GM19239 (cell line): ENCODE measurements at places on chromosomes 12 and 14.

- DNase-seq = no peak
These were observed 318.7 kb downstream of the RMST start for GRCh38 chr12:97781342-97781741.

DNA sequence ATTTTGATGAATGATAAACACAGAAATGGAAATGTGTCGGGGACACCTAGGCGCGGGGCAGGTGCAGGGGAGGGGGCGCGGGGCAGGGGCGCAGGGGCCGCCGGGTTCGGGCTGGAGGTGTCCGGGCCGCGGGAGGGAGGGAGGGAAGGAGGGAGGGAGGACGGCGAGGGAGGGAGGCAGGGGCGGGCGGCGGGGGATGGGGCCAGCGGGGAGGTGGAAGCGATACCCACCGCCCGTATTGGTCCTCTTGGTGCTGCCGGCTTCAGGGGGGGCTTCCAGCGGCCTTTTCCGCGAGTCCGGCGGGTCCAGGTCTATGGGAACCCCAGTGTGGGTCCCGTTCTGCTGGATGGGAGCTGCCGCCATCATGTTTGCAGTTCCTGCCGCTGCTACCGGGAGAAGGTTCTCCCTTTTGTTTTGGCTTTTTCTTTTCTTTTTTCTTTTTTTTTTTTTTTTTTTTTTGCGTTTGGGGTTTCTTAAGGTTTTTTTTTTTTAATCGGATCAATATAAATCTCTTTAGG is 703 bp downstream of the NOVA1 start:
- no peak for DNase-seq

DNA sequence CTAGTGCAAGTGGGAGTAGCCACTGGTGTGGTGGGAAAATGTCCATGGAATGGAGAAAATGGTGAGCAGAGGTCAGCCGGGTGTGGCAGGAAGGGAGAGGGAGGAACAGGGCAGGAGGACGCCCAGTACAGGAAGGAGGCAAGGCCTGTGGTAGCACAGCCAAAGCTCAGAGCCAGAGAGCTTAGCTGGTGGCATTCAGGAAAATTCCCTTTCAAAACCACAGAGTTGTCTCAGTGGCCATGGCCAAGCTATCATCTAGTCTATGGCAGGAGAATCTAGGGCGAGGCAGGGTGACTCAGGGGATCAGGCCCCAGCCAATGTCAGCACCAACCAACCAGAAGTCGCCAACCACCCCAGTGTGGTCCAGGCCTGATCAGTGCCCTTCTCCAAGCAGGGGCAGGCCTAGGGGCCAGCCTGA is 67.7 kb upstream of the DDX11 start:
- DNase-seq = no peak

GRCh38 chr12:6374028-6374785 is 1.2 kb downstream of the SCNN1A start:
- no peak for DNase-seq

- no peak for DNase-seq
These were observed 108.3 kb upstream of the CPSF6 start for GRCh38 chr12:69131077-69131476.

- DNase-seq = no peak
These were observed 12.4 kb downstream of the MLXIP start for GRCh38 chr12:122090759-122091515.

- no peak for DNase-seq
These were observed 3.8 kb upstream of the SDSL start for GRCh38 chr12:113418213-113418879.

GRCh38 chr12:59182658-59183455 is 262.6 kb upstream of the LRIG3 start:
- no peak for DNase-seq

GRCh38 chr12:6306151-6306550 is 4.3 kb upstream of the PLEKHG6 start:
- DNase-seq = no peak

GRCh38 chr14:24673059-24673458 is 39.1 kb upstream of the GZMB start:
- no peak for DNase-seq

GRCh38 chr12:75660107-75660530 is 148.7 kb upstream of the KRR1 start:
- no peak for DNase-seq

DNA sequence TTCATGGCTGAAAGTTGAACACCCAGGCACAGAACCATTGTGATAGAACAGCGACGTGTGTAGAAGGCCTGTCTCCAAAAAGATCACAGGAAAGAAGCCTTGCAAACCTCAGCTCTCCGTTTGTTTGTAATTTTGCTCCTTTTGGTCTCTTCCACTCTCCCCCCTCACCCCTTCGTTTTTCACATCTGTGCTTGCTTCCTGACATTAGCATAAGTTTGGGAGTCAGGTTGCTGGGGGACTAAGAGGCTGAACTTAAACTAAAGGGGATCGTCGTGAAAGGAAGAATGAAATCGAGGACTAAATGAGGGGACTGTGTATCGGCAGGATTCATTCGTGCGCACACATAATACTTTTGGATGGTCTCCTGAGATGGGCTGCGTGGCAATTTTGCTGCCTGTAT is 200.6 kb downstream of the BCAT1 start:
- no peak for DNase-seq

DNA sequence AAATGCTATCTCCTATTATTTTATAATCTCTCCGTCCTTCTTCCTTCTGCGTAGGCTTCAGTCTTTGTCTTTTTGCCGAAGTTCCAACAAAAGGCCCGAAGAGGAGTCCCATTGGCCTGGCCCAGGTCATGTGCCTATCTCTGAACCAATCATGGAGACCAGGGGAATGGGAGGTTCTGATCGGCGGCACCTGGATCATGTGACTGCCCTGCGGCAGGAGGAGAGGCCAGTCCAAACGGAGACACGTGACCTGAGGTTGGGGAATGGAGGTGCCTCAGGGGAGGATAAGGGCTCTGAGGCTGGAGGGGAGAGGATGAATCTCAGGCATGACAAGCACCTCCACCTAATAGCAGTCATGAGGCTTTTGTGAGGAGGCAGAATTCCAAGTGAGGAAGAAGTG is 86.0 kb downstream of the AACS start:
- no peak for DNase-seq

- no peak for DNase-seq
These were observed 160.4 kb downstream of the CACNA1C start for GRCh38 chr12:2212971-2213869.

GRCh38 chr14:62381311-62382070 is 619.3 kb downstream of the SNAPC1 start:
- DNase-seq = no peak

GRCh38 chr12:15372352-15372751 is 50.0 kb downstream of the PTPRO start:
- no peak for DNase-seq

DNA sequence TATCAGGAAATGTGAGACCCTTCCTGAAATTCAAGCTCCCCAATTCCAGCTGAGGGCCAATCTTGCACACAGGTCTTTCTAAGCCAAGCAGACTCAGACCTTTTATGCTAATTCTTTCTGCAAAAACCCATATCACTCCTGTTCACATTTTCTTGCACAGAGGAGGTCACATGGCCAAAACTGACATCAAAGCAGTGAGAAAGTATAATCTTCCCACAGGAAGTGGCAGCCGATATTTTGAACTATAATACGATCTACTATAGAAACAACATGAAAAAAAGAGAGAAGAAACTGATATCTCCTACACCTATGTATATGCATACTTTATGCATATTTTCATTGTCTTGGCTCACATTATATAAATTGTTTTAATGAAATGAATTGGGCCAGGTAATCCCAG is 132.9 kb upstream of the SSTR1 start:
- no peak for DNase-seq

DNA sequence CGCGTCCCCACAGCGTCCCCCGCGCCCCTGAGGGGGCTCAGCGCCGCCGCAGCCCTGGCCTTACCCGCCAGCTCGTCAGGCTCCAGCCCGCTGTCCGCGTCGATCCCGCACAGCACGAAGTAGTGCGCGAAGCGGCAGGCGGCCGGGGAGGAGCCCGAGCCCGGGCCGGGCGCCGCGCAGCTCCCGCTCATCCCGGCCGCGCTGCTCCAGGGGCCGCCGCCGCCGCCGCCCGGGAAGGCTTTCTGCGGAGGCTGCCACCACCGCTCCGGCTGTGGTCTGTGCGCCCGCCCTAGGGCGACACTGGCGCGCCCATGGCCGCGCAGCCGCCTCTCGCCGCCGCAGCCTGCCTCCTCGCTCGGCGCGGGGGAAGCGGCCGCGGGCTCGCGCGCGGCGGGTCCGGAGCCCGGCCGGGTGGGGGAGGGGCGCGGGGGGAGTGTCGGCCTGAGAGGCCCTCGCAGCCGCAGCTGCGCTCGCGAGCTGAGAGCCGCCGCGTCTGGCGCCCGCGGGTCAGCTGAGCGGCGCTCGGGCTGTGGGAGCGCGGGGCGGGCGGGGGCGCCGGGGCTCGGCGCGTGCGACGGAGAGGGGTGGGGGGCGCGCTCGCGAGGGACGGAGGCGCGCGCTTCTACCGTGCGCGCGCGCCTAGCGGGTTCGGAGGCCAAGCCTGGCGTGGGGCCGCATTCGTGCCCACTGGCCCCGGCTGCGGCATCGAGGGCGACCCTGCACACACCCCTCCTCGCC is at the start of gene DENND5B:
Gene DENND5B (minus strand): TSS at position 495 of the 738 bp plus-strand sequence. CDS start 304 bp downstream, at position 191.
- peak; percentile 64 for DNase-seq

GRCh38 chr12:43912859-43913258 is 77.0 kb downstream of the TMEM117 start:
- no peak for DNase-seq

DNA sequence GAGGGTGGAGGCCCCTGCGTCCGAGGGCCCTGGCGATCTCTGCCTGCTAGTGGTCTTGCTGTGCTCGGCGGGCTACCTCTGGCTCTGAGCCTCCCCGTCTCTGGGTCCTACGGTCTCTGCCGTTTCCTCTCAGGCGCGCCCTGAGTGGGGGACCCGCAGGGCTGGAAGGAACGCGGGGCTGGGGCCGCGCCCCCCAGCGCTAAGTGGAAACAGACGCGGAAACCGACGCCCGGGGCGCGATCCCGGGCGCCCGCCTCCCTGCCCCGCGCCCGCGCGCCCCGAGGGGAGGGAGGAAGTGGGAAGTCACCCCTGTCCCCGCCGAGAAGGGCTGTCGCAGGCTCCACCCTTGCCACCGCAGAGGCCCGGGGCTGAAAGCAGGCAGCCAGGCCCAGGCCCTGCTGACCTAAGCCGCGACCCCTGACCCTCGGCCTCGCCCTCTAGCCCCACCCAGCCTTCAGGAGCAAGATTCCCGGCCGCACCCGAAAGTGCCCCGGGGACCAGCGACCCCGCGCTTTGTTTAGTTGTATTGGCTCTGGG is 831 bp downstream of the CRIP1 start:
- no peak for DNase-seq

DNA sequence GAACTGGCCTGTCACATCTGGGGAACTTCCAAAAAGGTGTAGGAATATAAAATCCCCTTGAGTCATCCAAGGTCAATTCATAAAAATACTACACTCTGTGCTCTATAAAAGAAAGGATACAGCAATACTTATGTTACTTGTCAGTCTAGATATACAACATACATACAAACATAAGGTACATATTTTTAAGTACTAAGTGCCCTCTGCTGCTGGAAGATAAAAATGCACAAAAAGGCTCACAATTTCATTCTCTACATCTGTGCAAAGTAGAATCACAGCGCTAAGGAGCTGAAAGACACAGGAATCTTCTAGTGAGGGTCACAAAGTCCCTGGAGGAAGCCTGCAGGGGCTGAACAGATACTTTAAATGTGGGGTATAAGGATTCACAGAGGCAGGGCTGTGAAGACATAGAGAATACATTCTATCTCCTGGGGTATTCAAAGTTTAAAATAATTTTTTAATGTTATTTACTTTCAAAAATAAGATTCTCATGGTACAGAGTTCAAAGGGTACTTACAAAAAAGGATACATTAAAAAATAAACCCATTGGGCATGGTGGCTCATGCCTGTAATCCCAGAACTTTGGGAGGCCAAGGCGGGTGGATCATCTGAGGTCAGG is 10.2 kb upstream of the GOLGA5 start:
- no peak for DNase-seq

- no peak for DNase-seq
These were observed 74.3 kb upstream of the ARID2 start for GRCh38 chr12:45655186-45655585.

DNA sequence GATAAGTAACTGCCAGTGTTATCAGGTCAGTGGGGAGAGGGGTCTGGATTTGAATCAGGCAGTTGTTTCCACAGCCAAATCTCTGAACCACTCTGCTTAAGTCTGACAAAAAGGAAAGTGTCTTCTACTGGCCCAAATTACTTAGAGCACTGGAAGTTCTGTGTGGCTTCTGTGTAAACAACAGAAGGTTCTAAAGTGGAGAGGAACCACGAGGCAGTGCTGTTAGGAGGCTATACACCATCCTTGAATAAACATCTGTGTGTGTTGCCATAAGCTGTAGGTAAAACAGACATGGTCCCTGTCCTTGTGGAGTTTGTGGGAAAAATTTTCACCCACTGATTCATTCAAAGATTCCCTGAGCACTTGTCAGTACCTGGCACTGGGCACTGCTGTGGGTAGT is 50.0 kb downstream of the GALNT4 start:
- no peak for DNase-seq

DNA sequence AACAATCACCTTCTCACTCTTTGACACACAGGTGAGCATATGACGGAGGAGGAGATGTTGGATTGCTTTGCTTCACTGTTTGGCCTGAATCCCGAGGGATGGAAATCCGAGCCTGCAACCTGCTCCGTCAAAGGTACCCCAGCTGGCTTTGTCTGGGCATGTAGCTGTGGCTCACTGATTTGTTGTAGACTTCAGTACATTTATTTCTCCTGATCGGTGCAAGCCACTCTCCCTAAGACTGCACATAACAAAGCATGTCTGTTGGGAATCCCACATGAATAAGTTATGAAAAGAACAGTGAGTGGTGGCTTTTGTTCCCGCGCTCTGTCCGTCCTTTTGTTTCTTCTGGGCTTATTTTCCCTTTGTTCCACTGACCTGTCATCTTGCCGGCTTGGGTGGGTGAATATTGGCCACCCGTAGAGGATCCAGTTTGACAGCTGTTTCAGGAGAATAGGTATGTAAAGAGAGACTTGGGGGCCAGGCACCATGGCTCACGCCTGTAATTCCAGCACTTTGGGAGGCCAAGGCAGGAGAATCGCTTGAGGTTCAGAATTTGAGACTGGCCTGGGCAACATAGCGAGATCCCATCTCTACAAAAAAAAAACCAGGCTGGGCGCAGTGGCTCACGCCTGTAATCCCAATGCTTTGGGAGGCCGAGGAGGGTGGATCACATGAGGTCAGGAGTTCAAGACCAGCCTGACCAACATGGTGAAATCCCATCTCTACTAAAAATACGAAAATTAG is 20.0 kb upstream of the BCL7A start:
- DNase-seq = no peak

DNA sequence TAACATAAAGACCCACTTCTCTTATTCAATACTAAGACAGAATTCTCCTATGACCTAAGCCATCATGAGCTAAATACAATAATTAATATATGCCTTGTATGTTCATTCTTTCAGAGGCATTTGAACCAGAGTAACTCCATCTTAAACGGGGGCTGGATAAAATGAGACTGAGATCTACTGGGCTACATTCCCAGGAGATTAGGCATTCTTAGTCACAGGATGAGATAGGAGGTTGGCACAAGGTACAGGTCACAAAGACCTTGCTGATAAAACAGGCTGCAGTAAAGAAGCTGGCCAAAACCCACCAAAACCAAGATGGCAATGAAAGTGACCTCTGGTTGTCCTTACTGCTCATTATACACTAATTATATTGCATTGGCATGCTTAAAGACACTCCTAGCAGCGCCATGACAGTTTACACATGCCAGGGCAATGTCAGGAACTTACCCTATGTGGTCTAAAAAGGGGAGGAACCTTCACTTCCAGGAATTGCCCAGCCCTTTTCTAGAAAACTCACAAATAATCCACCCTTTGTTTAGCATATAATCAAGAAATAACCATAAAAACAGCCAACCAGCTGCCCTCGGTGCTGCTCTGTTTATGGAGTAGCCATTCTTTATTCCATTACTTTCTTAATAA is 260.7 kb downstream of the SSPN start:
- no peak for DNase-seq
